Activated T-cell treated with anti-CD3 and anti-CD28 coated beads, Interleukin-2, amount 50 U/mL, for 72 hours (primary cell): ENCODE measurements at places on chromosomes 2 and 18. TPM values are rescaled to one million over a fixed set of nuclear protein-coding genes. Genes with fewer than 3 reads are reported as not detected.

DNA sequence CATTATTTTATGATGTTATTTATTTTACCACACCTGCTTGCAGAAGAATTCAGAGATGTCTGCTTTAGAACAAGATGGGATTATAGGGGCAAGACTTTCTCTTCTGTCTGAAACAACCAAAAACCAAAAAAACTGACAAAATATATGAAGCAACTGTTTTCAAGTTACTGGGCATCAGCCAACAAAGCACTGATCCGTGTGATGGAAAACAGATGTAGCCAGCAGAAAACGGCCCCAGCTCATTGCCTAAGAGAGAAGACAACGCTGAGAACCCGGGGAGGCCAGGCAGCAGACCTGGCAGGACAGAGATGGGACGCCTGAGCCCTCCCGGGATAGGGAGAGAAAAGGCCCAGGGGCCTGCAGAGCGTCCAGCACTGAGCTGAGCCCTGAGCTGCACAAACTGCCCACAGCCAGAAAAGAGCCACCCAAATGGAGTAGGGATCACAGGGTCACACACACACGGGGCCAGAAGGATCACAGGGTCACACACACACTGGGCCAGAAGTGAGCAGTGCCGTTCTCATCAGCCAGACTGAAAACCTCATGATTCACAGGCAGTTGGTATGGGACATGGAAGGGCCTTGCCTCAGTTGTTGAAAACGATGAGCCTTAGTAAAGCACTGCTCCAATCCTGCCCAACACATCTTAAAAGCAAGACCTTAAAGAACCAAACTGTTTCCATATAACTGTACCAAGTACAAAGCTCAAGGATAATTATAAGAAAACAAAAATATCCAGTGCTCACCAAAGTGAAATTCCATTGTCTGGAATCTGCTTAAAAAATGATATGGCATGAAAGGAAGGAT lies 12.1 kb downstream of the PXDN start:
- no peak overlapping the region for H3K4me3 ChIP-seq
- H3K27ac ChIP-seq: no peak overlapping the region
- H3K4me1 ChIP-seq: no peaks in the 10 kb centered on the region
- no peaks in the 10 kb centered on the region for H3K36me3 ChIP-seq
- DNase-seq: no peak

- H3K36me3 ChIP-seq: peaks cover 17% of the 10 kb centered on the region
- DNase-seq: no peak
- H3K4me1 ChIP-seq: peaks cover 77% of the 10 kb centered on the region
- peak overlapping the region; percentile 98 for H3K27ac ChIP-seq
- H3K27me3 ChIP-seq: no peaks in the 10 kb centered on the region
- peak overlapping the region; percentile 100 for H3K4me3 ChIP-seq
Measured at GRCh38 chr2:240561325-240561971, 1.3 kb downstream of the DUSP28 start.

DNA sequence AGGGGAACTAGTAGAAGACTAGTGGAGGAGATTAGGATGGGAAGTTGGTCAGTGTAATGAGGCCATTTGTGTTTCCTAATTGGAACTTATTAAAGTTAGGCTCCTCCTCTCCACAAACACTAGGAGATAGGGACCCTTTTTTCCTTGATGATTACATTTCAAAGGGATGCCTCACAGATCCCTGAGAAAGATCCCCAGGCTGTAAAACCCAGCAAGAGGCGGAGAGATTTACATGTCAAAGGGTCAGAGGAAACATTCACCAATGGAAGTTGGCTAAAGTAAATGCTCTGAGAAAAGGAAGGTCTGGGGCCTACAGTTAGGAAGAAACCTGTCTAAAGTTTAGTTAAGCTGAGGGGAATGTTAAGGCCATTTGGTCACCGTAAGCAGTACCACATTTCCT lies 1.4 kb upstream of the CCDC85A start:
- peaks cover 47% of the 10 kb centered on the region for H3K27me3 ChIP-seq
- no peaks in the 10 kb centered on the region for H3K36me3 ChIP-seq
- H3K4me1 ChIP-seq: peaks cover 5% of the 10 kb centered on the region
- no peak overlapping the region for H3K4me3 ChIP-seq

DNA sequence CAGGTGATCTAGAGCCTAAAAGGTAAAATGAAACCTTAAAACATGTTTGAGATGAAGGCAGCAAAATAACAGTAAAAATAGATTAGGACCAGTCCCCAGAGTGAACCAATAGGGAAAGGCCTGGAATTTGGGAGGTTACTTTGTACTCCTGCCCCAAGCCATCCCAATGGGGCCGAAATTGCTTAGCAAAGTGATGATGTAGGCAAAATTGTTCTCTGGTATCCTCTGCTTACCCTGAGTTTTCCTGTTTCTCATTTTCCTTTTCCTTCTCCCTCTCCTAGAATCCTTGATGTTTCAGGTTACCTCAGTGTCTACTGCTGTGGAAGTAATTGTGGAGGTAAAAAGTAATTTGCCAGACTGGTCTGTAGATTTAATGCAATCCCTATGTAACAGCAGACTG lies 92.9 kb downstream of the TRABD2A start:
- no peaks in the 10 kb centered on the region for H3K27me3 ChIP-seq
- DNase-seq: no peak
- H3K36me3 ChIP-seq: no peaks in the 10 kb centered on the region
- H3K4me3 ChIP-seq: no peak overlapping the region
- peaks cover 26% of the 10 kb centered on the region for H3K4me1 ChIP-seq
- H3K27ac ChIP-seq: no peak overlapping the region

The SERPINB13 gene
- not detected for total RNA-seq
